ENCODE measurements at places on chromosomes 1 and 21. TPM values are rescaled to one million over a fixed set of nuclear protein-coding genes. Genes with fewer than 3 reads are reported as not detected.

OLIG2 gene
- total RNA-seq, result not detected

TNFRSF8 gene
- total RNA-seq, result 0.17 TPM

NLRP3 gene
- not detected for total RNA-seq

DNA sequence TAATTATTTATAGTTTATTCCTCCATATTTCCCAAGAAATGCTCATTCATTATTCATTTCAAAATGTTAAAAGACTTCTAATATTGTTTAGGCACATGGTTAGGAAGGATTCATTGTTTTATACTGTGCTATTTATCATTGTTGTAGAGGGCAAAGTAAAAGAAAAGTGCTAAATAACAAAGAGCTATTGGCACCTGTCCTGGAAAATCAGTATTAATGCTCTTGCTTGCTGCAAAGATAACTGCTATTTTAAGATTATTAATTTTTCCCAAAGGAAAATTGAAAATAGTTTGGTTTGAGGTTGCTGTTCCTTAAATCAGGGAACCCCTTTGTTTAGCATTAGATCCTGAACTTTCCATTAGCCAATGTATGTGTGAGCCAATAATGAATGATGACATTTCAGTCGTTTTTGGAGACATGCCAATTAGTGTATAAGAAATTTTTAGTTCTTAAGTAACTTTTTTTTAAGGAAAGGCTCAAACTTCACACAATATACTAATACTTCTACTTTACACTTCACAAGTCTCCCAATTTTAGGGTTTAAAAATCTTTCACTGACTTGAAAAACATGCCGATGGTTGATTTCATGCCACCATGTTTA is 39.9 kb downstream of the EPB41 start:
- no peak for DNase-seq

GRCh38 chr1:237478082-237478481 is 412.6 kb downstream of the ZP4 start:
- no peak for DNase-seq

DNA sequence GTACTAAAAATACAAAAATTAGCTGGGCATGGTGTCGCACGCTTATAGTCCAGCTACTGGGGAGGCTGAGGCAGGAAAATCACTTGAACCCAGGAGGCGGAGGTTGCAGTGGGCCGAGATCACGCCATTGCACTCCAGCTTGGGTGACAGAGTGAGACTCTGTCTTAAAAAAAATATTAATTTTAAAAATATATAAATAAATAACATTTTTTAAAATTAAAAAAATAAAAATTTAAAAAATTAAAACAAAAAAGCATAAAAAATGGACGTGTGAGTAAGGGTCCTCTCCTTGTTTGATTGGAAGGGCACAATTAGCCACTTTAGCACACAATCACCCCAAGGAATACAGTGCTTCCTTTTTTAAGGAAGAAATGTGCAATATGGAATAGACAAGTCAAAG is 18.6 kb downstream of the EBNA1BP2 start:
- no peak for DNase-seq

DNA sequence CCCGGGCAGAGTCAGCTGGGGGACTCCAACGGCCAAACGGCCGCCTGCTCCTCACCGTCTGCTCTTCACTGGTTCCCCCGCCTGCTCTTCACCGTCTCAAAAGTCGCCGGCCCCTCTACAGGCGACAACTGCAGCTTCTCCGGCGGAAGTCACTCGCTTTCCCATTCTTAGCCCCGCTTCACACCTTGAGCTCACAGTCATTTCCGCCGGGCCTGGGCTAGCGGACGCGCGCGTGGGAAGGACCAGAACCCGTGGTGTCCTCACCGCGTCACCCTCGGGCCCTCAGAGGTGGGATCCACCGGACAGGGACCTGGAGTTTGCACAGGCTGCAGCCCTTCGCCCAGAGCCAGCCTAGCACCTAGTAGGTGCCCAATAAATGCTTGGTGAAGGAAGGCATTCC is 27.9 kb upstream of the HJV start:
- no peak for DNase-seq

GRCh38 chr1:226599636-226600238 is 51.2 kb downstream of the STUM start:
- DNase-seq, result no peak

GRCh38 chr21:33470701-33471100 is 9.1 kb downstream of the TMEM50B start:
- no peak for DNase-seq

DNA sequence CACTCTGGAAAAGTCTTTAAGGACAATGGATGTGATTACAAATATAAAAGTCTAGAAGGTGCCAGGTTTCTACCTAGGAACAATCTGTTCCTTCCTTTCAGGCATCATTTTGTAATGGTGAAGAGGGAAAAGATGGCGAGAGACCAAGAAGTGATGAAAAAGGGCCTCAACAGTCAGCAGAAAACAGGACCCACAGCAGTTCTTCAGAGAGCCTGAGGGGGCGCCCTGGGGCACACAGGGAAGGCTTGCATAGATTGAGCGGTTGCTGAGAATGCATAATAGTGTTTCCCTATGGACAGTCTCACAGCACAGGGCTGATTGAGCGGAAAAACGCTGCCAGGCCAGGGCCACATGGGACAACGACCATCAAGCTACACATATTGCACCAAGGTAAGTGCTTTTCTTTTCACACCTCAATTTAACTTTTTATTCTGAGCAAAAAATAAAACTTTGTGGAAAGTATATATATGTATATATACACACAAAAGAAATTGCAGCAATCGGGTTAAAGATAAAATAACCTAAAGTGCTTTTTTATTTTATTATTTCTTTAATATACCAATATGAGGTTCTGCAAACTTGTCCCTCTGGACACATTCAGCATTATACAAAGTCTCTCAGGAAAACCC is 3.1 kb upstream of the YRDC start:
- peak; percentile 73 for DNase-seq

DNA sequence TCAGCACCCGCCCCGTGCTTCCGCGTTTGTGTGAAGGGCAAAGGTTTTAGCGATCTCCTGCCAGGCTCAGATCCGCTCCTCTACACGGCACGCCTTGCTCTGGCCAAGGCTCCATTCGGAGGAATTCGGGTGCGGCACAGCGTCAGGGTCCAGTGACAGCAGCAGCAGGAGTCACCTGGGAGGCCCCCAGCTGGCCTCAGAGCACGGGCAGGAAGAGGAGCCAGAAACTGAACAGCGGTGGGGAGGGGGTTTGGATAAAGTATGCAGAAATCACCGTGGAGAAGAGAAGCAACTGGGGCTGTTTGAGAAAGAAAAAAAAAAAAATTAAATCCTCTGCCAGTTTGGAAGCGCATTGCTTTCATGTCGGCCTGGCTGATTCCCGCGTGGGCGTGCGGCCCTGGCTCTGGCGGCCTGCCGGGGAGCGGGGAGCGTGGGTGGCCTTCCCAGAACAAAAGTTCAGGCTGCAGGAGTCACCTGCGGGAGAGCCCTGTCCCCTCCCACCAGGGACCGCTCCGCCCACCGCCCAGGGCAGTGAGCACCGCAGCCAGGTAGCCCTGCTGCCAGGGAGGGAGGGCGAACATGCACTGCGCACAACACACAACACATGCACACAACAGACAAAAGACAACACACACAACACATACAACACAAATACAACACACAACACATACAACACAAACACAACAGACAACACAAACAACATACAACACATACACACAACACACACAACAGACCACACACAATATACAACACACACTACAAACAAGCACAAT is 107.6 kb downstream of the ETS2 start:
- peak; percentile 77 for DNase-seq

GRCh38 chr1:62395291-62395690 is 41.6 kb upstream of the USP1 start:
- DNase-seq, result no peak

- DNase-seq, result no peak
Measured at GRCh38 chr21:34702341-34703170, 33.8 kb downstream of the CLIC6 start.

DNA sequence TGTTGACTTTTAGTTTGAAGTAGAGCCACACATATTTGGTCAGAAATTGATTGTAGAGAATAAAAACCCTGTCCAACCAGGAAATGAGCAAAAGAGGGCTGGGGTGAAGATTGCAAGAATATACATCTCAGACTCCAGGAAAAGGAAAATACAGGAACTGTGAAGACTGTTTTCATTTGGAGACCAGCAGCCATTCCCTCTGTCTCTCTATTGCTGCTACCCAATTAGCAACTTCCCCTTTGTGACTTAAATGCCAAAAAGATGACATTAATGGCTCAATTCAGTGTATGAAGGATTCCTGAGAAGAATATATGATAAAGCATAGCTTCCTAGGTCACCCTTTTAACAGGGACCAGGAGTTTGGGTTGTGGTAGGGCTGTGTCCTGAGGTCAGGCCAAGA is 31.6 kb upstream of the CEP350 start:
- DNase-seq, result no peak

DNA sequence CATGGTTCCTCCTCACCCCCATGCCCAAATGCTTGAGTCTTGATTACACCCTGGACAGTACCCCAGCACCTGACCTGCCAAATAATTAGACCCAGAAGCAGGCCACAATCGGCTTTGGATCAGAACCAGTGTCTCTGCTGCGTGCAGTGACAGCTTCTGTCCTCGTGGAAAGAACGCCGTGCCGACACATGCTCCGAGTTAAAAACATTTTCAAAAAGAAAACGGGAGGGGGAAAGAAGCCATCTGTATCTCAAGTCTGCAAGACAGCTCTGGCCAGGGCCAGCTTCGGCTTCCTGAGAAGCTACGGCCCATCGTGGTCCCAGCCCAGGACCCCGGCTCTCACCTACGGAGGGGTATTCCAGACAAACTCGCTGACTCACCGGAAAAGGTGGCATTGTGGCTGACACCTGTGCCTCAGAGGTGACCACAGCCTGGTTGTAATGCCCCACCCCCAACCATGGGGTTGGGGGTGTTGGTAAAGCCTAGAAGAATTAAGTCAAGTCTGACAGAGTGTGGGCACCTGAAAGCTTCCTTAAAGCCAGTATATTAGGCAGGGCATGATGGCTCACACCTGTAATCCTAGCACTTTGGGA is 25.8 kb downstream of the SSBP3 start:
- DNase-seq, result no peak
